ENCODE measurements at places on chromosomes 3 and 15.

DNA sequence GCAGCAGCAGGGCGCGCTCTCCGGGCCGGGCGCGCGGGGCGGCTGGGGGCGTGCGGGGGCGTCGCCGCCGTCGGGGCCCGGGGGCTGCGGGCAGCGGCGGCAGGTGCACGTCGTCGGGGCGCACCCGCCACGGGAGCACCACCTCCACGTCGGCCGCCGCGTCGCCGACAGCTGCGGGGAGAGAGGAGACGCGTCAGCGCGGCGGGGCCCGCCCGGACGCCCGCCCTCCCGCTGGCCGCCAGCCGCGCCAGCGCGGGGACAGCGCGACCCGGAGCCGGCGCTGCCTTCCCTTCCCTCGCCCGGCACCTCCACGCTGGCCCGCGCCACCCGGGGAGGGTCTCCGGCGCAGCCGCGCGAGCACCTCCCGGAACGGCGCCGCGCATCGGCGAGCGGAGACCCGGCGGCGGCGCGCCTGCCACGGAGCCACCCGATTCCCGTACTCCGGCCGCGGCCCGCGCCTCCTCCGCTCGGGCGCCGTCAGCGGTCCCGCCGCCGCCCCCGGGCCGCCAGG is 481 bp downstream of the ADAMTS17 start:
- DNase-seq = no peak

DNA sequence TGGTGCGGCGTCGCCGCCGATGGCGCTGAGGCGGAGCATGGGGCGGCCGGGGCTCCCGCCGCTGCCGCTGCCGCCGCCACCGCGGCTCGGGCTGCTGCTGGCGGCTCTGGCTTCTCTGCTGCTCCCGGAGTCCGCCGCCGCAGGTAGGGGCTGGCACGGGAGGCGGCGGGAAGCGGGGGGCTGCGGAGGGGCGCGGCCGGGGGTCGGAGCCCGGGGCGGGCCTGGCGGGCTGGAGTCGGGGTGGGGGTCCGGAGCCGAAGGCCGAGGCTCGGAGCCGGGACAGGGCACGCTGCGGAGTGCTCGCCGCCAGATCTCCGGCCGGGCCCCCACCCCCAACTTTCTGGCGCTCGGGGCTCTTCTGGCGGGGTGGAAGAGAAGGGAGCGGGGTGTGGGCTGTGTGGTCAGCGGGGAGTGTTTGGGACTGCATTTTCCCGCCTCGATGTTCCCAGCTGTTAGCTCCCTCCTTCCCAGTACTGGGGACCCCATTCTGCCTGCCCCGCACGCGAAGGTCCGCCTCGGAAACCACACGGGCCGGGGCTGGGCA is 299 bp downstream of the TYRO3 start:
- DNase-seq = no peak

DNA sequence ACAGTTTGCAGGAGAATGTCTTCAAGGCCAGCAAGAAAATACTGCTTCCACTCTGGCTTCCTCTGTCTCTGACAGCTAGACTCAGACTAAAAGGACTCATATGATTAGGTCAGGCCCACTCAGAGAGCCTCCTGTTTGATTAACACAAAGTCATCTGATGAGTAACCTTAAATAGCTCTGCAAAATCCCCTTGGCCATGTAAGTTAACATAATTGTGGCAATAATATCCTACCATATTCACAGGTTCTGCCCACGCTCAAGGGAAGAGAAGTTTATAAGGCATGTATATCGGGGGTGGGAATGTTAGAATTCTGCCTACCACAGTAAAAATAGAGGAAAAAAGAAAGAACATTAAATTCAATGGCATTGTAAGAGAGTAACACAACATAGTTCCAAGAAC is 20.6 kb upstream of the HHATL start:
- DNase-seq = no peak

DNA sequence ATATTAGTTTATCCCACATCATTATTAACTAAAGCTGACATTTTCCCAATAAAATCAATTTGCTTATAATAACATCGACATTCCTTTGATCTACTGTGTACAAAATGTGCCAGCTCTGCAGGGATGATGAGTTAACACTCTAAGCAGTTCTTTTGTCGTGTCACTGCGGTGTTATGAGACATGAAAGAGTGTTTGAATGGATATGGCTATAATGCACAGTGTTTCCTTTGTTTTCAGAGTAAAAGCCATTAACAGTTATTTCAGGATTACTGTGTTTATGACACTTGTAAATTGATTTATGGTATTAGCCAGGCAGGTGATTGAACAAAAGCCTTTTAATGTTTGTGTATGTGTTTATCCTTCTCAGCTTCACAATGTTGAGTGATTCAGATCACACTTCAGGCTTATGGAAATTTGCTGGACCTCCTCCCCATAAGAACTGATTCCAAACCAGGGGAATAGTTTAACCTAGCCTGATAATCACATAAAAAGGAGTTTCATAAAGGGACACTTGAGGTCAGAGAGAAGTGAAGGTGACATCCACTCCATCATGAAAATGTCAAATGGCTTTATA is 115.7 kb downstream of the CHL1 start:
- no peak for DNase-seq

DNA sequence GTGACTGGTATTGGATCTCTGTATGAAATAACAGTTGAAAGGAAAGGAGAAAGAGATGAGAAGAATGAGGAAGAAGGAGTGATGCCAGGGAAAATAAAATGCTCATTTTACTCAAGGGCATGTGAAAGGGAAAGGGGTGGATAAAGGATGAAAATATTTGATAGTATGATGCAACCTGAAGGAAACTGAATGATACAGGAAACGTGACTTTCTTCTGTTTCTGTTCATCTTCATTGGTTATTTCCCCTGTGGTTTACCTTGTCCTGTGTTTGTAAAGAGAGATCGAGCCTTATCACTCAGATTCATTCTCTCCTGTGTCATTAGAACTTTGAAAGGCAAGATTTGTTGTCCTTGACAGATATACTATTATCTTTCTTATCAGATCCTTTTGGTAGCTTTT is 243.6 kb upstream of the SLITRK3 start:
- no peak for DNase-seq

- DNase-seq = no peak
Observed at GRCh38 chr3:53731934-53732624, 114.1 kb downstream of the CHDH start.

GRCh38 chr3:171122861-171123260 is 96.3 kb upstream of the SLC2A2 start:
- no peak for DNase-seq

DNA sequence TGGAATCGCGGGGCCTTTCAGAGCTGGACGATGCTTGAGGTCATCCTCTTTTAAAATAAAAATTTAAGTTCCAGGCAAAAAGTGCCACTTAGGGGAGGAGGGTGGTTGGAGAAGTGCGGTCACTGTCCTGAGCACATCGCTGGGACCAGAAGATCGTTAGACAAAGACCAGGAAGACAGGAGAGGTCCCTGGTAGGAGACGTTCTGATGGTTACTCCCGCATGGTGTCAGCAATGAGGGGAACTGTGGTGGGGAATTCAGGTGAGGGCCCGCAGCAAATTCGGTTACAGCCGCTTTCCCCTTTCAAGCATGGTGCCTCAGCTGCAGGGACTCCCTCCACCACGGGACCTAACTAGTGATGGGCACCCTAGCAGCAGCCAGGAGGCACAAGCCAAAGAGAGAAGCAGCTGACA is 1.0 kb upstream of the ISY1 start:
- DNase-seq = no peak

DNA sequence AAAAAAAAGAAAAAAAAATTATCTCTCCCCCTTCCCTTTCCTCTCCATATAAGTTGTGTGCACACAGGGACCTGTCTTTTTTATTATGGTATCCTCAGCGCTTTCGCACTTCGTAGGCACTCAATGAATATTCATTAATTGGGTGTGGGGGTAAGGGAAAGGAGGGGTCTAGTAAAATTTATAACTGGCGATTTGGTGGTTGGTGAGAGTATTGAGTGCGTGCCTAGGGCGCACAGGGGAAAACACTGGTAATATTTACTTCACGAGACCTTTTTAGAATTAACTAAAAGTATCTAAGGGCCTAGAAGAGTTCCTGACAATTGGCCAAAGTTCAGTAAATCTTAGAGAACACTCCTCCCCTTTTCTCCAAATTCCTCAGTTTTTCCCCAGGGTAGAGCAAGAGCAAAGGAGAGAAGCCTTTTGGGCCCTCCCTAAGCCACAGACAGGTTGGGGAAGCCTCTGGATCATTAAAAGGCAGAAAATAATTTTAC is 25.7 kb downstream of the TYRO3 start:
- DNase-seq = no peak

- no peak for DNase-seq
Observed at GRCh38 chr15:39250460-39251186, 330.3 kb upstream of the THBS1 start.

GRCh38 chr3:18575573-18575972 is 150.4 kb upstream of the SATB1 start:
- DNase-seq = no peak

DNA sequence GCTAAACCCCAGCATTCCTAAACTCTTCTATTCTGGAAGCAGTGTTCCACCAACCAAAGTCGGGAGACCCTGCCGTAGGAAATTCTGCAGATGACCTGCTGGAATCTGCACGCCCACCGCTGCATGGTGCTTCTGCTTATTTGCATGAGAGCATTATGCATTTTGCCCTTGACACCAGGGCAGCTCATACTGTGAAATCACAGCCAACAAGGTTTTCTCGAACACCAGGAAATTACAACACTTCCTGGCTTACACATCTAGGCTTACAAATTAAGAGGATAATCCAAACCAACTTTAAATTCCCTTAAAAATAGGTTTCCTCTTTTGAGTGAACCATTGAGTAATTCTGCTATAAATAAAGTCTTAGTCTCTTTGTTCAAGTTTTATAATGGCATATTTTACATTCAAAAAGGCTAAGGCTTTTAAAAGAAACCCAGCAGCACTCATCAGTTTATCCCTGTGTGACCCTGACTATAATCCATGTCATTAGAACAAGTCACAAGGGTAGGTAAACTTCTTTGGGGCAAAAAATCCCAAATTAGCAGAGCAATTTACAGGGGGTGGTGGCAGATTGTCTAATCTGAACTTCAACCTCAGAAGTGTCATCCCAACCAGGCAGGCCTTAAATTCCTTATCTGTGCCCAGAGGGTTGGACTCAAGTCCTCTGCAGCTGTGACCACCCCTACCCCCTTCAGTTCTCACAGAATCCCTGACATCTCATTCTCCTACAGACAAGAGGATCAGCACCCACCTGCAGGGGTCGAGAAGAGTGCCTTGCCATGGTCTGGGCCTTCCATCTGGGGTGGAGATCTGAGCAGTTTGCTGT is 33.5 kb upstream of the RBP1 start:
- no peak for DNase-seq

- DNase-seq = no peak
Observed at GRCh38 chr3:129230311-129231019, 18.9 kb upstream of the COPG1 start.

DNA sequence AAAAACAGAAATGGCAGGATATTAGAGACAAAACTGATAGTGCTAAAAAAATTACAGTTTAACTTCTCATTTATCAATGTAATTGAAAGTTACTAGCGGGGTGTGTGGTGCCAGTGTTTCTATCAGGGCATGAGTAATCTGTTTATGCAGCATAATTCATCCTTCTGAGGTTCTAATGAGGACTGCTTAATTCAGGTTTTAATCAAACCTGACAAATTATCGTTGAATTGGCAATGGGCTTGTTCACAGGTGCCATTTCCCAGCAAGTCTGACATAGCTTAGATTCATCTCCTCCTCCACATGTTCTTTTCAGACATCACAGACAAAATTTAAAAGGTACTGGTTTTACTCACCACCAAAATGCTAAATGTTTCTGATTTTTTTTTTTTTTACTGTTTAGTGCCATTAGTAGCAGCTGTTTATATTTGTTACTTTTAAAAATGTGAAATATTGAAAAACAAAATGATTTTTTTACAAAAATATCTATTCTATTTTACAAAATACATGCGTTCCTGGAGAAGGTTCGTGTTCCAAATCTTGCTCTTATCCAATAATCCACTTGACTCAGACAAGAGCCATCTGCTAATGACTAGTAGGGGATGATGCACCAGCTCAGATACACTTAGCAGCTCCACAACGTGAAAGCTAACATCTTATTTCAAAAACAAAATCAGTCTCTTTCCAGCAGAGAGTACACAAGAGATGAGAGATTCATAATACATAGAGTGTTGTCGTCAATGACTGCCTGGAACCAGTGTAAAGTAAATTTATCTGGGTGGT is 447.7 kb upstream of the DPPA4 start:
- DNase-seq = no peak

DNA sequence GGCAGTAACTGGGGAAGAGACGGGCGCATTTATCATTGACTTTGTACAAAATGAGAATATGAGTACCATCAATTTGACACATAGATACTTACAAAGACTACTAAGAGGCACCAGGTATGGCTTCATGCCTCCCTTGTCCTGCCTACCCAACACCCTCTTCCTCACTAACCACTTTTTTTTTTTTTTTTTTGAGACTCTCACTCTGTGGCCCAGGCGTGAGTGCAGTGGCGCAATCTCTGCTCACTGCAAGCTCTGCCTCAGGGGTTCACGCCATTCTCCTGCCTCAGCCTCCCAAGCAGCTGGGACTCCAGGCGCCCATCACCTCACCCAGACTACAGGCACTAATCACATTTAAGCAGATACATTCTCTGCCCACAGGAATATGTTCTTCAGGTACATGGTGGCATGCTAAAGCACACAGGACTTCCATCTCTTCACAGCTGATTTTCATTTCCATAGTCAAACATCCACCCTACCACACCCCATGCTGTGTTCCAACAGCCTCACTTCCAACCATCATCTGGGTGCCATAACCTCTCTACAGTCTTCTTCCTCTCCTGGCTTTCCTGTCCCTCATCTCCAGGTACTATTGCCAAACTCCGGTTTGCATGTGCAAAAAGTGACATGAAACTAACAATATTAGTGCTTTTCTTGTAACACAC is 41.7 kb downstream of the RAB27A start:
- no peak for DNase-seq

DNA sequence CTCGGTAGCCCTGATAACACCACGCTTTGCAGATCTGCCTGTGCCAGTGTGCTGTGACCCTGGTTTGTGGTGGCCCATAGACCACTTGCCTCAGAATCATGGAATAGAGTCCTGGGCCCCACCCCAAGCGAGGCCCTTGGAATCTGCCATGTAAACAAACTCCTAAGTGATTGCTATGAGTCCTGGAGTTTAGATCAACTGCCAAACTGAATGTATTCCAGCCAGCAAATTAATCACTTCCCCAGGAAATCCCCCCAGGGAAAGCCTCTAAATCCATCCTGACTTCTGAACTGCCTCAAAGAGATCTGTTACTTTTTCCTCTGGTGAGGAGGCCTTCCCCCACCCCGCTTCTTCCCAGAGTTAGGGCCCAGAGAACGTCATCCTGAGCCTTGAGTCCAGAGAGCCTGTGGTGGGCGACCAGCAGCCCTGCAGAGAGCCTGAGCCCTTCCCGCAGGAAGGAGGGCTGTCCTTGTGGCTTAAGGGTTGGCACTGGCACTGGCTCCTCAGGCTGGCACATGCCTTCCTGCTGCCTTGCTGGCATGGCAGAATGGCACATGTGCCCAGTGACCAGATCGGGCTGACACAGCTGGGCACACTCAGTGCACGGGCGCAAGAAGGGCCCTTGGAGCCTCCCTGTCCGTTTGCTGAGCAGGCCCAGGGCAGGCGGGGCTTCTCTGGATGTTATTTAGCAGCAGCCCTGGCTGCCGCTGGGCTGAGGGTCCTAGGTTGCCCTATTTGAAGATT is 50.6 kb upstream of the PLXNA1 start:
- no peak for DNase-seq

- no peak for DNase-seq
Observed at GRCh38 chr3:11661827-11662226, 18.1 kb upstream of the VGLL4 start.

GRCh38 chr3:134067531-134068161 is 37.9 kb upstream of the SLCO2A1 start:
- DNase-seq = no peak
